CD4-positive, alpha-beta T cell treated with Interleukin-2 at 100 ng/mL for 4 hours (primary cell): ENCODE measurements at places on chromosomes 7 and 10.

GRCh38 chr10:22343731-22344130, 1.6 kb upstream of the SPAG6 start:
- DNase-seq = no peak

DNA sequence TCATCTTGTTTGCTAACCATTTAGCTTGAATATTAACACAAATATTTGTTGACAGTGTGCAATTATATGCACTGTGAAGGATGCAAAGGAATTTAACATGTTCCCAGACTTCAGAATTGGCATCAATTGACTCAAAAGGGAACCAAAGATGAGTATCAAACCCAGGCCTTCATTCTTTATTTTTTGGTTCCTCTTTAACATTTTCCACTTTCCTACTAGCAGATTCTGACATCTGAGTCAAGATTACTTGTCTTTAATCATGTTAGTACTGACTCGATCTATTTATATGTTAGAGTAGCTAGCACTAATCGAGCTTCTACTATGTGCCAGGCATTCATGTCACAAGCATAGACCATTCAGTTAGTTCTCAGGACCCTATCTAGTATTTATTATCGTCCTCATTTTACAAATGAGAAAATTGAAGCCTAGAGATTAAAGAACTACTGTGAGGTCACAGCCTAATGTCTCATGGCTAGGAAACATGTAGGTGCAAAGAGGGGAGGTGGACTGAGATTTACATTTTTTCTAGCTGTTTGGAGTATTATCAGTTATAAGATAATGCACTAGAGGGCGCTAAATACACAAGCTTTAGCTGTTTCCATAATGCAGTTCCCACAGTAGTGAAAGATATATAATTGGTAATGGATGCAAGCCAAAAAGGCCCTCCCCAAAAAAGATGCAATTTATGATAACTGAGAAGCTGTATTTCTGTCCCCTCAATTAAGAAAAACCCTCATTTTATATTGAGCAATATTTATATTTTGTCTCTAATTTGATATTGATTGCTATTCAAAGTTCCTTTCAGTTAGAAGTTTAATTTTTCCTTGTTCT, 32.9 kb upstream of the KMT2E start:
- peak; percentile 80 for DNase-seq

DNA sequence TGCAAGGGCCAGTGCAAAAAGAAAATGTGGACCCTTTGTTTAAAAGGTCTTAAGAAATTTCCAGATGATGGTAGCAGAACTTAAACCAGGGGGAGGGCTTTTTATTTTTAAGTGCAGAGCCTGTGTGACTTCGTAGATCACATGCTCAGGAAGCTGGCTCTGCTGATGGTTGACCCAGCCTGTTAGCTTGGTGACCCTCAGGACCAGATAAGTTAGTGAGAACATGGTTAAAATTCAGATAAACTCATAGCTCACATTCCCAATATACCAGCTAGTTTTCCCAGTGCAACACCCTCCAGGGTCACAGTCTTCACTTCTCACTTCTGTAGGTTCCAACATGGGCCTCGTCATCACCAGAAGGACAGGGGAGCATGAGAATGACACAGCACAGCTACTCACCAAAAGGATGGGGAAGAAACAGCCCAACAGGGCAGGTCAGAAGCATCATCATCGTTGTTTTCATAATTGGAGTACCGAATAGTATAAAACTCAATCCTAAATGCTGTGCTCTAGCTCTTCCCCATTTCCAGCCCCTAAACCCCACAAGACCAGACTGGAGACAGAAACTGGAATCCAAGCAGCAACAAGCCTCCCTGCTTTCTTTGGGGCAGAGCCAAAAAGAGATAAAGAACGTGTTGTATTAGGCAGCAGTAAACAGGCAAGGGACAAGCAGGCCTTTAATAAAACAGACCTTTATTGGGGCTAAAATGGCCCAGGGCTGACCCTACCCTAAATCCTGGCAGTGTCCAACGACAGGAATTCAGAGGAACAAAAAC, 102.2 kb upstream of the ANKRD1 start:
- DNase-seq = no peak

DNA sequence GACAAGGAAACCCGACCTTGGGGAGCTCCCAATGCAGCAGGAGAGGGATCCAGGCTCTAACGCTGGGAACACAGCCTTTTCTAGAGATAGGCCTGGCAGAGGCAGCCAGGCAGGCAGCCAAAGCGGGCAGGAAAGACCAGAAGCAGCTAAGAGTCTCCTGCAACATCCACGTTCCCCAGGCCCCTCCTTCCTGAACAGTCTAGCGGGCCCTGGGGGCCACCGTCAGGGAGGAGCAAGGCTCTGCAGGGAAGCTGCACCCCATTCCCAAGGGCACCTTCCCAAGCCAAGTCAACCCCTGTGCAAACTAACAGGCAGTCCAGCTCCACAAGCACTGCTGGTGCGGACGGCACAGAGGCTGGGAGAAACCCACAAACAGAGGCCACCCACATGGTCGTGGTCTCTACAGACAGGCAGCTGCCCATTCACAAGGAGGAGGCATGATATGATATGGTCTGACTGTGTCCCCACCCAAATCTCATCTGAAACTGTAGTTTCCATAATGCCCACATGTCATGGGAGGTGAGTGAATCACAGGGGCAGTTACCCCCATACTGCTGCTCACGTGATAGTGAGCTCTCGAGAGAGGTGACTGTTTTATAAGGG, 115.7 kb downstream of the MAD1L1 start:
- DNase-seq = no peak

GRCh38 chr10:33509231-33509831, 174.9 kb upstream of the NRP1 start:
- DNase-seq = peak; percentile 15

DNA sequence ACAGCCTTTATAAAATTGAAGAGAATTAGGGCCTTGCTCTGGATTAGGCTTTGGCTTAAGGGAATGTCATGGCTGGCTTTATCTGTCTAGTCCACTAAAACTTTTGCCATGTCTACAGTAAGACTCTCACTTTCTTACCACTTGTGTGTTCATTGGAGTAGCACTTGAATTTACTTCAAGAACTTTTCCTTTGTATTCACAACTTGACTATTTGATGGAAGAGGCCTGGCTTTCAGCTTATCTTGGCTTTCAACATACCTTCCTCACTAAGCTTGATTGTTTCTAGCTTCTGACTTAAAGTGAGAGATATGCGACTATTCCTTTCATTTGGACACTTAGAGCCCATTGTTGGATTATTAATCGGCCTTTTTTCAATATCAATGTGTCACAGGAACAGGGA, 96.1 kb downstream of the TPST1 start:
- no peak for DNase-seq

DNA sequence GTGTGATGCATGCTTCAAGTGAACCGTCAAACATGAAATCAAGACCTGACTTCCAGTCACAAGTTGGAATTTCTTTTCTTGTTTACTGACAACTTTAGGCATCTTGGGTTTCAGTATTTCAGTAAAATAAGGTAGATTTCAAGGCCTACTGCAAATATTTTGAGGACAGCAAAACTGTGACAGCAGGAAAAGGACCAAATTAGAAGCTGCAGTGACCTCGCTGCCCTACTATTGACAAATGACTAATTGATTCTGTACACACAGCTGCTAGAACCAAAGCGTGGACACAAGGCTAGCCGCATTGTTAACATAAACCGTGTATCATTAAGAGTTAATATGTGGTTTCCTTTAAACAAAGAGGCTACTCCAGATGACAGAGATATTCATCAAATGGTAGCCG, 105.7 kb upstream of the SEC61G start:
- DNase-seq = no peak

GRCh38 chr7:45663167-45663921, 89.2 kb downstream of the ADCY1 start:
- DNase-seq = no peak

GRCh38 chr10:1662438-1663025, 74.8 kb downstream of the ADARB2 start:
- no peak for DNase-seq

- DNase-seq = no peak
These were observed 1027.8 kb upstream of the PHF14 start for GRCh38 chr7:9945857-9946256.

DNA sequence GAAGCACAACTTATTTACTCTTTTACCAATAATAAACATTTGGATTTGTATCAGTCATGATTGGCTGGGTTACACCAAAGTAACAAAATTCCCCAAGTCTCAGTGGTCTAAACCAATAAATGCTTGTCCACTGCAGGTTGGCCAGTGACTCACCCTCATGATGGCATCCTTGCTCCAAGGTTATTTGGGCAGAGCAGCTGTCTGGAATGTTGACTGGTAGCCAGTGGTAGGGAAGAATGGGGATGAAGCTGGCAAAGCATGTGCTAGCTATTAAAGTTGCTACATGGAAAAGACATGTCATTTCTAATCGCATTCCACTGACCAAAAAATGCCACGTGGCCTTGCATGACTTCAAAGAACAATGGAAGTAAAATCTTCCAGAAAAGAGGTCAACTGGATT, 1168.7 kb upstream of the CELF2 start:
- no peak for DNase-seq

- no peak for DNase-seq
These were observed at the start of gene CRTAC1 for GRCh38 chr10:98030093-98030821. Gene CRTAC1, minus strand, starts transcription at chr10:98030621. Its CDS starts 149 bp downstream, at chr10:98030472.

DNA sequence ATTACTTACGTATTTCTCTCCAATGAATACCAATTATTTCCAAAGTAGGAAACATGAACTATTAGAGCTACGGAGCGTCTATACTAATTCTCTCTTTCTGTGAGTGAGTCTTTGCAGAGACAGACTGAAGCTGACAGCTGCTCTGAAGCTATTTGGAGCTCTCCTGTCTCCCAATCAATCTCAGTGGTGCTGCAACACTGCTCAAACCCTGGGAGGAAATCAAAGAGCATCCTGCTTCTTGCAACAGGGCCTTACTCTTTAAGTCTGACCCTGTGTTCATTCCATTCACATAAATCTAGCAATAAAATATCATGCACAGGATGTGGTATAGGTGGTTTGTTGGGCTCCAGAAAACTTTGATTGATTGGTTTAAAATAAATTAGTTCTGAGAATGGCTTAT, 685.7 kb upstream of the IGFBP3 start:
- DNase-seq = no peak

DNA sequence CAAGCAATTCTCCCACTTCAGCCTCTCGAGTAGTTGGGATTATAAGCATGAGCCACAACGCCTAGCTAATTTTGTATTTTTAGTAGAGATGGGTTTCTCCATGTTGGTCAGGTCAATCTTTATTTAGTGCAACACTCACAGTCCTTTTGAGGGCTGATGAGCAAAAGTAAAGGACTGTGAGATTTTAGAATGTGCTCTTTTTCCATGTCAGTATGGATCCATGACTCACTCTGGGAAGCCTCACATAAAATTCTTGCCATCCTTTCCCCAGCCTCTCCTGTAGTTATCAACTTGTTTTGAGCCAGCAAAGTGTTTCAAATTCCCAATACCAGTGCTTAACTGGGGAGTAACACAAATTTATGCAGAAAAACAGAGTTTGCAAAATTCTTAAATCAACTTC, 135.8 kb upstream of the CXCL12 start:
- no peak for DNase-seq

DNA sequence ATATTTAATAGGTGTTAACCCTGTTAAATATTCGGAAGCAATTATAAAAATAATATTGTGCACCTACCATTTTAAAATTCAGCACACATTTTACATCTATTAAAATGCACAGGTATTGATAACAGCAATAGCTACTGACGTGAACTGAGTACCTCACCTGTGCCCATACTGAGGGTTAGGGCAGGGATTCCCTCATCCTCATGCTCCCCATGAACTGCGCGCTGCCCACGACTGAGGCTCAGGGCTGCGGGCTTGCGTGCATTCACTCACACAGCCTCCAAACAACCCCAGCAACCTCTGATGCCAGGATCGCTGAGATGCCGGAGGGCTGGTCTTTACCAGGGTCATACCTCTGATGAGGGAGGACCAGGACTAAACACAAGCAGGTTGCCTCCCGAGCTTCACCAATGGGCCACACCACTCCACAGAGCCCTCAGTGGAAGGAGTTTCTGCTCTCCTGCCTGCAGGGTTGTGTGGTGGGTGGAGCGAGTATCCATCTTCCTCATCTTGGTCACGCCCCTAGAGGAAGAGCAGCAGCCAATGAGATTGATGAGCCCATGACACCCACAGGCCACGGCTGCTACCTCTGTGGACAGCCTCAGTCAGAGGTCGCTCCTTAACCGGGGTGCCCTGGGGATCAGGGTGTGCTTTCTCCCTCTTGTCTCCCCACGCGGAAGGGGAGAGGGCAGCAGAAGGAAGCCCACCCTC, 478.3 kb downstream of the TNS3 start:
- no peak for DNase-seq

GRCh38 chr7:73716318-73716890, 3.1 kb downstream of the STX1A start:
- no peak for DNase-seq

GRCh38 chr7:114309729-114310128, 104.9 kb upstream of the FOXP2 start:
- DNase-seq = no peak

DNA sequence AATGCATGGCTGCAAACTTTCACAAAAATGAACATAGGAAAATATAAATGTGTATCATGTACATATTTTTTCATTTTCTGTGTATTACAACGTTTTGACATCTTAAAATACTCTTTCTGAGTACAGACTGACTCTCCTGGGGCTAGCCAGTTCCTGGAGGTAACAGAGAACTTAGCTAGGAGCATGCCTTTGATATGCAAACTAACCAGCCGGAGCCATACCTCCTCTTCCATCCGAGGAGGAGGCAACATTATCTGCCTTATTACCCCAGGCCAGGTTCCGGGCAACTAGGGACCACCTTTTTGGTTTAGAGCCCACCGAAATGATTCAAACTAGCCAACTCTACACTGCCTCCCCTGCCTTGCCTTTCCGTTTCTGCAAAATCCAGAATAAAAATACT, 33.7 kb upstream of the HECW1 start:
- DNase-seq = no peak

GRCh38 chr7:87570178-87570577, 30.5 kb downstream of the ABCB1 start:
- no peak for DNase-seq

DNA sequence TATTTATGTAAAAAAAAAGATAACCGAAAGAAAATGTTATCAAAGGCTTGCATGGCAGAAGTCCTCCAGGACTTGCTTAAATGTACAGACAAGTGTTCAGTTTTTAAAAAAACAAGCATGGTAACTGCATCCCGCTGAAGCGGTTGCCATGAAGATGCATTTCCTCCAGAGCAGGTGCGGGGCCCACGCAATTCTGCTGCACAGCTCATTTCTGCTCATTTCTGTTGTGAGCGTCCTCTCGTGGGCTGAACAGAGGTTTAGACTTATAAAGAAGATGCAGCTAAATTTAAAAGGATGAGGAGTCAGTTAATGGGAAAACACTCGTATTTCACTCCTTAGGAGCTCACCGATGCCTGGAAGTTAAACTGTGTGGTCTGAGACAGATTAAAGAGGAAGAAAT, 247.6 kb downstream of the DNAJB6 start:
- DNase-seq = no peak

GRCh38 chr7:27520815-27521790, 141.6 kb downstream of the HIBADH start:
- DNase-seq = no peak

GRCh38 chr7:85068799-85069198, 118.1 kb downstream of the SEMA3D start:
- DNase-seq = no peak

- no peak for DNase-seq
These were observed 13.9 kb downstream of the ZNF438 start for GRCh38 chr10:31017534-31018355.
